ENCODE measurements at places on chromosomes 1 and 21.
A peak's percentile ranks its signal among the peaks of the same experiment; 100 is the strongest.

GRCh38 chr1:27669876-27670275, 2.1 kb downstream of the IFI6 start:
- no peak for DNase-seq

- DNase-seq: no peak
Measured at GRCh38 chr21:26027696-26028095, 142.9 kb downstream of the APP start.

DNA sequence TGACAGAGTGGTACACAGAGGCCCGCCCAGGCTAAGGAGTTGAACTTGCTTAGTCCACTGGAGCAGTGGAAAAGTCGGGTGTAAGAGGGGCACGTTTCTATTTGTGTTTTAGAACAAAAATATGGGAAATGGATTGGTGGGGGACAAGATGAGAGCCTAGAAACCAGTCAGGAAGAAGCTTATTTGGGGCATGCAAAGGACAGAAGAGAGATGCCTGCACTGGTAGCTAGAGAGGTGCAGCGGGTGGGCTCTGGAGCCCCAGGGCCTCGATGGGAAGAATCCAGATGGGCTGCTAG, 1.2 kb upstream of the LIN9 start:
- DNase-seq: no peak

DNA sequence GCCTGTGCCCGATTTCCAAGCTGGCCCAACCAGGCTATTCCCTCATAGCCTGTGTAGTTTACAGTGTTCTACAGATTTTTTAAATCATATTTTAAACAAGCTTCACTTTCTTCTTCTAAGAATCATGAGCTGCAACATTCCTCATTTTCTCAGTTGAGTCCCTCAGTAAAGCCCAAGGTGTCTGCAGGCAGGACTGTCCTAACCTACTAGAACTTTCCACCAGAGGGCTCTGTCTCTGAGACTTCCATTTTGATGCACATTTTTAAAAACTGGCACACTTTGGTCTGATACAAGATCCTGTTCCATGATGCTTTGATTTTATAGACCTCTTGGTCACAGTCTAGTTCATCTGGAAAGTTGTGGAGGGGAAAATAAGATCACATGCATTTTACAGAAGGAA, 21.6 kb upstream of the SLAMF6 start:
- DNase-seq: no peak

DNA sequence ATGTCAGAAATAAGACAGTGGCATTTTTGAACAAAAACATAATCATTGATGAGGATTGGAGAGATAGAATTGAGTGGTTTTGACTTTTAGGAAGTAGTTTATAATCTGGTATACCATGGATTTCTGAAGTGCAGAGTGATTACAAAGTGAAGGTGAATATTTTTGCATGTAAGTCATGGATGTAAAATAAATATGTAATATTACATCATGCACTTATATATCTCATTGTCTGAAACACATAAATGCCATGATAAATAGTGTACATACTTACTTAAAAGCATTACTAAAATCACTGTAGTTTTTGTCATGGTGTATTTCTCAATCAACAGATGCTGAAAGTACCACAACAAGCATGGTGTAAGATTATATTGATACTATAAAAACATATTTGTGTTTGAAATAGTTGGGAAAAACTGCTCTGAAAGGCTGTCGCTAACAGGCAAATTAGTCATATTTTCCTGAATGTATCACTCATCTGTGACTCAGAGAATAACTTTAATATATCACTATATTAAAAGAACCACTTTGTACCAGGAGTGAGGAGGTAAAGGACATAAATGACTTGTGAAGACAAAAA, 24.8 kb upstream of the RGS18 start:
- no peak for DNase-seq

DNA sequence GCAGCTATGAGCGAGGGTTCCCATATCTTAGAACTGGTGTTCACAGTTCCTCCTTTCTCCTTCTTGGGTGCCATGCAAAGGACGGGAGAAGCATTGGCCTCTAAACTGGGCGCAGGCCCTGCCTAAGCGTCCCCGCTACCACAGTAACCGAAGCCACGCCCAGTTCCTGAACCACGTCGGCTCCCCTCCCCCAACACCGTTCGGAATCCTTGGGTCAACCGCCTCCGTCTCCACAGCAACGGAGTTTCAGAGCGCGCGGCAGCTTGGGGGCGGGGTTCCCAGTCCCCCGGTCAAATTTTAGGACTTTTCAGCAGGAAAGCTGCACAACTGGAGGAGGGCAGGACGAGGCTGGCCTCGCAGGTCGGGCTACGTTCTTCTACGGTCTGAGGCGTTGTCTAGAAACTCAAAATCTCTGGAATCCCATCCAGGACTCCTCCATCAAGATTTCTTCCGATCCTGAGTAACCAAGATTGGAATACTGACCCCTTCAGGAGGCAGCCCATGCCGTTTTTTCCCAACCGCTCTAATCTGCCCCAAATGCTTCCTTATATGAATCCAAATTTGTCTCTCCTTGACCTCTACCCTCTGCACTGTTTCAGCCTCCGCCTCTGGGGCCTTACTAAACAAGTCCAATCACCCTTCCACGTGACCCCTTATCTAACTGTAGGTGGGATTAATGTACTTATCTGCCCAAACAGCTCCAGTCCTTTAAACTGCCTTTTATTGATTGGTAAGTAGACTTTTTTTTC, at the start of gene SPAG17:
Gene SPAG17, minus strand, starts transcription at position 145 of the 749 bp plus-strand sequence. Its CDS starts 71 bp downstream, at position 74.
- DNase-seq: peak; percentile 75

GRCh38 chr21:41361786-41362604, at the start of gene MX2:
TSS of gene MX2 (plus strand) at chr21:41362027. CDS start at chr21:41376907, 14,880 bp downstream.
- peak; percentile 21 for DNase-seq

DNA sequence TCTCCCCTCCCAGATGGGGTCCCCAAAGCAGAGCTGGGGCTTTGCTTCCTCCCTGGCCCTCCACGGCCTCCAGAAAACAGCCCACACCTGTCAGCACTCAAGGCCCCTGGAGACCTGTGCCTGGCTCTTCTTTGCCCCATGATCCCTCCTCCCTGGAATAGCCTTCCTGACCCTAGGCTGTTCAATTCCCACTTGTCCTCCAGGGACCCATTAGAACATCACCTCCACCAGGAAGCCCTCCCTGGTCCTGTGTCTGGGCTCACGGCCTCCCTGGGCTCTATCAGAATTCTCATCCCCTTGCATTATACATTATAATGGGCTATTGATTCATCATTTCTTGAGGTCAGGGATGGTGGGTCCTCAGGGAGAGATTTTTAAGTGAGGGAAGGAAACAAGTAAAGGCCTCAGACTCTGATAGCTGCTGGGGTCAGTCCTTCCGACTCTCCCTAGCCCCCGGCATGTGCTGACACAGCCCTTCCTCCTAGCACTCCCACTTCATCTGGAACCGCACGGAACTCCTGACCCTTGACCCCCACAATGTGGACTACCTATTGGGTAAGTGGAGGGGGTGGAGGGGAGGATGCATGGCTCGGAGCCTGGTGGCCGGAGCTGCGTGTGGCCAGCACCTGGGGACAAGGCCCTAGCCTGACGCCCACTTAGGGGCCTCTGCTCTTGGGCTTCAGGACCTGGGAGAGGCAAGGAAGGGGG, 60.8 kb downstream of the ALPL start:
- DNase-seq: no peak

DNA sequence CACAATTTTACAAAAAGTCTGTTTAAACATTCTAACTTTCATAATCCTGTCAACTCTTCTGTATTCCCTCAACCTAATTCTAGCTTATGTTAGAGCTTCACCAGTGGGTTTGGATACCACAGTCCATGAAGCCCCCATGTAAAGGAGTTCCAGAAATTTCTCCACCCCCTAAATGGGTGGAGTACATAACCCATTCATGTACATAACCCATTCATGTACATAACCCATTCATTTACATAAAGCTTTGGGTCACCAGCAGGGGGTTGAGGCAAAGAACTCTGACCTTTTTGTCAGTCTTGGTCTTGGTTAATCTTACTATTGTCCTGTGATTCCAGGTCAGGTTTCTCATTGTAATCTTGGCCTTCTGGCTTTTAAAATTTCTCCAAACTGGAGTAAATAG, 61.6 kb downstream of the SMYD2 start:
- DNase-seq: no peak

GRCh38 chr21:31915566-31915965, 42.7 kb downstream of the HUNK start:
- no peak for DNase-seq

DNA sequence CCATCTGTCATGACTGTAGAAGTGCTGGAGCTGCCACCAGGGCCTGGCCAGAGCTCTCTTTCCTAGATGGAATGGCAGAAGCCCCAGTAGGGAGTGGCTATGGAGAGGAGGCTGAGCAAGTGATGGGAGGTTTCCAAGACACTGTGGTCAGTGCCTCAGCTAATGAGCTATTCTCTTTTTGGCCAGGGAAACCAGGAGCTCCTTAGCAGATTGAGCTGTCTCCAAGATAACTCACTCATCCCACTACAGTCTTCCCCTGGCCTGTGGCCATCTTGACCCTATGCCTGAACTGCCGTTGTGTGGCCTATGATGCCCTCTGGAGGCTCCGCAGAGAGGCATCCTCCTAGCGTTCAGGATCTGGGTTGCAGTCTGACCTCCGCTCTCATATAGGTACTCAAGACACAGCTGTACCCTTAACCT, 60.5 kb downstream of the ERI3 start:
- DNase-seq: peak; percentile 61

- peak; percentile 58 for DNase-seq
Measured at GRCh38 chr1:31335007-31335406, 37.9 kb downstream of the FABP3 start.

GRCh38 chr1:69919129-69919921, 286.1 kb downstream of the LRRC40 start:
- DNase-seq: no peak

GRCh38 chr21:41564871-41565274, 56.9 kb upstream of the TMPRSS2 start:
- no peak for DNase-seq

DNA sequence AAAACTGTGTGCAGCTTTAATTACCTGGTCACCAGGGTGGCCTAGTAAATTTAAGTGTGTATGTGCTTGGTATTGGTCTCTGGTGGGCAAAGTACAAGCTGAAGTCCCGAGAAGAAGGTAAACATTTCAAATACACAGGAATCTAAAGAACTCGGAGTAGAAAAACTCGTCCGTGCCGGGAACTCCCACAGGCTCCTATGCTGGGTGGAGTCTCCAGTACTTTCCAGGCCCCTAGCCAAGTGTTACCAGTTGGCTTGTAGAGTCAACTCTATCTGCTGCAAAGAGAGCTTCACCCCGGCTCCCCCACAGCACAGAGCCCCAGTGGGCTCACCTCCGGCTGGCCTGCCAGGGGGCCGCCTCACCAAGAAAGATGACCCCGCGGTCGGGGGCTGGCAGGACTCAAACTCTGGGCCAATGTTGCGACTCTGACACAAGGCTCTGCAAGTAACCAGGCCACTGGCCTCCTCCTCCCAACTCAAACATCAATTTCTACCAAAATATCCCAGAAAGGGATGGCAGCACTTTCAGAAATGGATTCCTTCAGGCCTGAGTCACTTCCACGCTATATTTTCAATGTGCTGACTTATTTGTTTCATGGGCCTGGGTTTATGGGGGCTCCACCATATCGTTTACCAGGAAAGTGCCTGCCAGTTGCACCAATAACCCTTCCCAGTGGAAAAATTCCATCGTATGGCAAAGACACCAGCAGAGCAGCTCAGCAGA, 73.9 kb downstream of the SLC66A1 start:
- DNase-seq: no peak

DNA sequence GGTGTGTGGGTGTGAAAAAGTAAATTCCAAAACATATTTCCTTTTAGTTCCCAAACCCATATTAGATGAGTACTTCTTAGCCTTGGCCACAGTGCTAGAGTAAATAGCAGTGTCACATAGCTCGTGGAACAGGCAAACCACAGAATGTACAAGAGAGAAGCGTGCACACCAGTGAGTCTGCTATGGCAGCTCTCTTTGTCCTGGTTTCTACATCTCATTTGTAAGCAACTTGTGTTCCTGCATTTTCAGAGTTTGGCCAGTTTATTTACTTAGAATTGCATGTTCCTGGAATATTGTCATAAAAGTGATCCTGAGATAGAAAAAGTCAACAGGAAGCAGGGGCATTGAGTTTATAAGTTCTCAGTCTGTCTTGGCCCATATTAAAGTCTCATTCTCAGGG, 142.1 kb downstream of the DHRS3 start:
- no peak for DNase-seq

DNA sequence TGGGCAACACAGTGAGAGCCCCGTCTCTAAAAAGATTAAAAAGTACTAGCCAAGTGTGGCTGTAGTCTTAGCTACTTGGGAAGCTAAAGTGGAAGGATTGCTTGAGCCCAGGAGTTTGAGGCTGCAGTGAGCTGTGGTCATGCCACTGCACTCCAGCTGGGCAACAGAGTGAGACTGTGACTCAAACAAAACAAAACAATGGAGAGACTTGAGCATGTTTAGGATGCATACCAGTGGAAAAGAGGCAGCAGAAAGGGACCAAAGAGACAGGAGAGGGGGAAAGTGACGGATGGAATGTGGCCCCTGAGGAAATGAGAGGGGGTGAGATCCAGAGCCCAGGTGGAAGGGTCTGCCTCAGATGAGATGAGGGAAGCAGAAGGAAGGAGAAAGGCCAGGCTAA, 358.9 kb downstream of the RPS6KC1 start:
- DNase-seq: no peak

DNA sequence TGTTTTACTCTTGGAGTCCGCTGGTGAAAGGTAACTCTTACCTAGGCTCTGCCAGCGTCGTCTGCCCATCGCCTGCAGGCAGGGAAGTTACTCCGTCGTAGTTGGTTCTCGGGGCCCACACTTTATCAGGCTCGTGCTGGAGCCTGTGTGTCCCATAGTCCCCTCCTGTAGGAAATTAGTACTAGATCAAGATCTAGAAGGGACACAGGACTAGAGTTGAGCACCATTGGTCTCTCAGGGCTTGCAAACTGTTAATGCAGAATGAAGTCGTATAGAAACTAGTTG, 940 bp downstream of the SRRM1 start:
- DNase-seq: no peak

- DNase-seq: no peak
Measured at GRCh38 chr1:940107-941014, 16.6 kb downstream of the SAMD11 start.

DNA sequence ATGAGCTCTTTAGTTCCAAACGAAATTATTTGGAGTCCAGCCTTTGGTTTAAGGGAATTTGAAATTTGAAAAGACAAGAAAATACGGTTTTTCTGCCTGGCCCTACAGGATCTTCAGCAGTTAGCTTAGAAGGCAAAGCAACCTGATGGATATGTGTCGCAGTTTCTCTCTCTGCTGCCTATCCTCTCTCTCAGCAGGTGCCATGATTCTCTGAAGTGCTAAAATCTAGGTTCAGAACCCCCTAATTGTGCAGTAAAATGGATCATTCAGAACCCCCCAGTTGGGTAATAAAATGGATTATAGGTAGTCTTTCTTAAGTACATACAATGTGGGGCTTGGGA, 446 bp upstream of the DEPDC1 start:
- no peak for DNase-seq

GRCh38 chr1:196063952-196064351, 544.3 kb downstream of the KCNT2 start:
- DNase-seq: no peak

- DNase-seq: peak; percentile 15
Measured at GRCh38 chr1:178725466-178726086, 532 bp downstream of the RALGPS2 start.
